Liver (tissue), 10 donors: ENCODE measurements at places on chromosomes 6 and 20. TPM values are rescaled to one million over a fixed set of nuclear protein-coding genes. Genes with fewer than 3 reads are reported as not detected.

Gene PACRG
- 3.8 TPM for polyA plus RNA-seq

Gene CPXM1
- polyA plus RNA-seq = 0.23 TPM

Gene FAXC
- 0.14 TPM for polyA plus RNA-seq

Gene SYTL3
- 0.40 TPM for polyA plus RNA-seq

Gene MAP1LC3A
- polyA plus RNA-seq = 38.8 TPM

Gene C4A
- 1,485 TPM for polyA plus RNA-seq

Gene FILIP1
- 0.85 TPM for polyA plus RNA-seq

Gene SCUBE3
- 0.03 TPM for polyA plus RNA-seq

Gene DDR1
- polyA plus RNA-seq = 4.8 TPM

Gene TNFAIP3
- polyA plus RNA-seq = 5.4 TPM

Gene CCN2
- 26.9 TPM for polyA plus RNA-seq

Gene KIAA1586
- polyA plus RNA-seq = 2.1 TPM

Gene FAM209B
- polyA plus RNA-seq = not detected

Gene SIRPD
- not detected for polyA plus RNA-seq

Gene BMP2
- polyA plus RNA-seq = 2.0 TPM

Gene TMEM200A
- polyA plus RNA-seq = 0.08 TPM

Gene BEND3
- 0.76 TPM for polyA plus RNA-seq

Gene PHACTR3
- 0.15 TPM for polyA plus RNA-seq

Gene ATXN1
- 7.5 TPM for polyA plus RNA-seq
